Chondrocyte (in vitro differentiated cells): ENCODE measurements at places on chromosomes 12 and 14.

GRCh38 chr12:38998887-38999482, 93.6 kb upstream of the CPNE8 start:
- no peak overlapping the region for H3K4me3 ChIP-seq
- H3K4me1 ChIP-seq: no peaks in the 10 kb centered on the region
- H3K36me3 ChIP-seq: no peaks in the 10 kb centered on the region
- no peak overlapping the region for H3K27ac ChIP-seq
- peaks cover 10% of the 10 kb centered on the region for H3K27me3 ChIP-seq

- no peaks in the 10 kb centered on the region for H3K4me1 ChIP-seq
- no peak overlapping the region for H3K4me3 ChIP-seq
- peaks cover 10% of the 10 kb centered on the region for H3K27me3 ChIP-seq
- no peak overlapping the region for H3K27ac ChIP-seq
- no peaks in the 10 kb centered on the region for H3K36me3 ChIP-seq
Measured at GRCh38 chr14:98594156-98594555, 677.8 kb downstream of the BCL11B start.

- H3K27me3 ChIP-seq: peaks cover 5% of the 10 kb centered on the region
- no peak for DNase-seq
- H3K4me1 ChIP-seq: no peaks in the 10 kb centered on the region
Measured at GRCh38 chr12:103024650-103025049, 67.2 kb downstream of the ASCL1 start.

GRCh38 chr14:65101631-65102440, 481 bp downstream of the MAX start:
- H3K4me1 ChIP-seq: peaks cover 34% of the 10 kb centered on the region
- peak overlapping the region; percentile 95 for H3K27ac ChIP-seq
- peaks cover 3% of the 10 kb centered on the region for H3K36me3 ChIP-seq
- no peak for DNase-seq
- H3K4me3 ChIP-seq: peak overlapping the region; percentile 82
